ENCODE measurements at places on chromosomes 7 and 10. TPM values are rescaled to one million over a fixed set of nuclear protein-coding genes. Genes with fewer than 3 reads are reported as not detected.

MACC1 gene
- 0.16 TPM for total RNA-seq

C10orf62 gene
- total RNA-seq = not detected

PTF1A gene
- not detected for total RNA-seq

PKD1L1 gene
- 0.62 TPM for total RNA-seq

INMT gene
- total RNA-seq = 0.16 TPM

EVX1 gene
- not detected for total RNA-seq

ICA1 gene
- total RNA-seq = 49.8 TPM

HHEX gene
- 1.6 TPM for total RNA-seq

CRHR2 gene
- total RNA-seq = 1.1 TPM

UFSP1 gene
- 2.5 TPM for total RNA-seq

GRCh38 chr10:70376436-70377378 is 5.7 kb downstream of the LRRC20 start:
- DNase-seq = no peak

- peak; percentile 58 for DNase-seq
These were observed 107.3 kb downstream of the SNX10 start for GRCh38 chr7:26398756-26399509.

DNA sequence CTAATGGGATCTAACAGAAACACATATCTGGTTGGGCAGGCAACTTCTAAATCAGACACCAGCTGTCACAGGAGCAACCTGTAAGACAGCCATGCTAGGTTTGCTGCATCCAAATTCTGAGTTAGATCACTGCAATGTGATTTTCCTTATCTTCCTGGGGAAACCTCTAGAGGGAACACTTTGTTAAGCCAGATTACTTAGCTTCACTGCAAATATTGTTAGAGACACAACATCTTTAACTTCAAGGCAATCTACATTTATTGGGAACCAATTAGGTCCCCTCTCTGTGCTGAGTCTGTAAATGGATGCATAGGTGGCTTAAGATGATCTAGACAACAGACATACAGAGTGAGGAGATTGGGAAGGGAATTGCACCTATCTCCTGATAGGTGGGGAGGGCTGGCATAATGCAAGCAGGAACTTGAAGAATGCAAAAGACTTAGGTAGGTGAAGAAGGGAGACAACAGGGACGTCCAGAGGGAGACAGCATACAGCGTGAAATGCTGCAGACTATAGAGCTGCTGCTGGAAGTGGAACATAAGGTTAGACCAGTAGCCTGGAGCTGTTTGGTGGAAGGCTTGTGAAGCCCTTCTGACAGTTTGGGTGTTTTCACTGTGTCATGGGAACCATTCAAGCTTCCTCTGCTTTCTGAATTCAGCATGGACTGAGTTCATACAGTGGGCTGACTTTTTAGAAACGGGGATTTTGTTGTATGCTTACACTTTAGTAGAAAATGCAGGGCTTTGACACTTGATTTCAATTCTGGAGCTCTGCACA is 109.8 kb upstream of the ELMO1 start:
- DNase-seq = no peak

GRCh38 chr7:1289666-1290025 is 57.0 kb downstream of the UNCX start:
- no peak for DNase-seq

DNA sequence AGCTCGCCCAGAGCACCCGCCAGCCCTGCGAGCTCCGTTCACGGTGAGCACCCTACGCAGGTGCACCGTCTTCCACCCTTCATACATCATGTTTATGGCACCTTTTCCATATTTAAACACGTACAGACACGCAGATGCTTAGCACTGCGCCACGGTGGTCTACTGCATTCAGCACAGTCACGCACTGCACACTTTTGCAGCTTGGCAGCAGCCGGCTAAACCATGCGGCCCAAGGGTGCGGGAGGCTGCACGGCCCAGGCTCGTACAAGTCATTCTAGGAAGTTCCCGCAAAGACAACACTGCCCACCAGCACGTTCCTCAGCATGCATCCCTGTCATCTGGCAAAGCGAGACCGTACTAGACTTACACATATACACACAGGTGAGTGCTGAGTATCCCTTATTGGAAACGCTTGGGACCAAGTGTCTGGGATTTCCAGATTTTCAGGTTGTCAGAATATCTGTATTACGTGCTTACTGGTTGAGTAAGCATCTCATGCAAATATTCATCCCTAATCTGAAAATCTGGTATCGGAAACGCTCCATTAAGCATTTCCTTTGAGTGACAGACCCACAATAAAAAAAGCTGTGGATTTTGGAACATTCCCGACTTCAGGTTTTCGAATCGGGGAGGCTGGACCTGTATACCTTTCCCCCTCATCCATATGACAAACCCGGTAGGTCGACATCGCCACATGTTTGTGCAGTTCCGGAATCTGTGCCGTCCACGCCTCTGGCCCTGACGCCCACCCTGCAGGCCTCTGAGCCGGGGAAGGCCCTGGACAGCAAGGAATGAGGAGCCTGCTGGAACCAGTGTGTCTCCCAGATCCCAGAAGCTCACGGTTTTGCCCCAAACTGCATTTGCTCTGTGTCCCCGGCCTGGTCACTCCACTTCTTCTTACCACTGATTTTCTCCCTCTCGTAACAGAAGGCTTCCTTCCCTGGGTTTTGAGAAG is 222.2 kb downstream of the ELFN1 start:
- no peak for DNase-seq

DNA sequence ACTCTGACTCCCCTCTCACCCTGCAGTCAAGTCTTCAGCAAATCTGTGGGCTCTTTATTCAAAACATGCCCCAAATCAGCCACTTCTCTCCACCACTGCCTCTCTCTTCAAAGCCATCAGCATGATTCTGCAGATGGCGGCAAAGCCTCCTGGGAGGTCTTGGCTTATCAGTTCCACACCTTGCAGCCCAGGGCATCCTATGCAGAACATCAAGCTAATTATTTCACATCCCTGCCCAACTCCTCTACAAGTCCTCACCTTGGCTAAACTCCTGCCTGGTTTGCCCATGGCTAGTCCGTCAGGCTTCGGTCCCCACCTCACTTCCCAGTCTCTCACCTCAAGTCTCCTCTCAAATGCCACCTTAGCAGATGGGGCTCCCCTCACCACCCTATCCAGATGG is 70.2 kb downstream of the PIP4K2A start:
- no peak for DNase-seq

GRCh38 chr7:29898301-29898700 is 91.3 kb downstream of the SCRN1 start:
- DNase-seq = no peak

- DNase-seq = no peak
These were observed 283.4 kb downstream of the CCDC3 start for GRCh38 chr10:12717981-12718707.

DNA sequence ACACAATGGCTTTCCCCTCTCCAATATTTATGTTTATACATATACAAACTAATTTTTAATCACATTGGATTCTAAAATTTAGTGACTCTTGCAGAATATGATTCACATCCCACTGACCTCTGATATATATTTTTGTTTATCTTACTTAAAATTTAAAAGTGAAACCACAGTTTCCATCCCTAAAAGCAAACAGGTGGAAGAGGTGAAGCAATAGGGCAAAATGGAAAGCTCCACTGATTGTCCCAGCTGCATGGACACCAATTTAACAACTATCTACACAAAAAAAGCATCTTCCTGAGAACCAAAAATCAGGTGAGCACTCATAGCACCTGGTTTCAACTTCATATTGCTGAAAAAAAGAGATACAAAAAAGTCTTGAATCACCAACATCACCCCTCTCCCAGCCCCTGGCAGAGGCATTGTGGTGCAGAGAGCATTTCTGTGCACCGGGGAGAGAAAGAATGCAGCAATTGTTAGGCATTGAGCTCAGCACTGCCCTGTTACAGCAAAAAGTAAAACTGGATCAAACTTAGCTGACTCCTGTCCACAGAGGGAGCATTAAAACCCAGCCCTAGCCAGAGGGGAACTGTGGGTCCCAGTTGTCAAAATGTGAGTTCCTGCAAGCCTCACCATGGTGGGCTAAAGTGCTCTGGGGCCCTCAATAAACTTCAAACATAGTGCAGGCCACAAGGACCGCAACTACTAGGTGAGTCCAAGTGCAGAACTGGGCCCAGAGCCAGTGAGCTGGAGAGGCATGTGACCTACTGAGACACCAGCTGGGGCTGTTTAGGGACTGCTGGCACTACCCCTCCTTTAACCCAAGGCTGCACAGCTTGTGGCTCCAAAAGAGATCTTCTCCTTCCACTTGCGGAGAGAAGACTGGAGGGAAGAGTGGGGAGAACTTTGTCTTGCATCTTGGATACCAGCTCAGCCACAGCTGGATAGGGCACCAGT is 92.1 kb downstream of the SIRT1 start:
- DNase-seq = no peak

DNA sequence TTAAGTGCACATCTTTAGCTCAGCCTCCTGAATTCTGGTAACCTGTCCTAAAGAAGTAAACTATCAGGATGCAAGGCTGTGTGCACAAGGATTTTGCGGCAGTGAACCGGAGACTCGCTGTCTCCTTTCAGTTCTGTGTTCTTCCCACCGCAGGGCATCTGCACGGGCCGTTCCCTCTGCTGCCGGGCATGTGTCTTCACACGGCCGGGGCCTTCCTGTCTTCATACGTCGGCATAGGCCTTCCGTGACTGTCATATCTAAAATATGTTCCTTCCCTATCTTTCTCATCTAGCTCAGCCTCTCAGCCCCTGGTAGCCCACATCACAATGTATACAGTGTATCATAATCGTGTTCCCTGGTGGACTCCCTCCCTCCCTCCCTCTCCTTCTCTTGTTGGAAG is 16.4 kb downstream of the PALD1 start:
- DNase-seq = no peak

- DNase-seq = peak; percentile 26
These were observed at the start of gene USP54 for GRCh38 chr10:73590881-73591799. Gene USP54 (minus strand): TSS chr10:73591342. CDS start chr10:73575658, 15,684 bp downstream.

GRCh38 chr10:24415455-24416125 is 206.7 kb downstream of the KIAA1217 start:
- DNase-seq = peak; percentile 51

DNA sequence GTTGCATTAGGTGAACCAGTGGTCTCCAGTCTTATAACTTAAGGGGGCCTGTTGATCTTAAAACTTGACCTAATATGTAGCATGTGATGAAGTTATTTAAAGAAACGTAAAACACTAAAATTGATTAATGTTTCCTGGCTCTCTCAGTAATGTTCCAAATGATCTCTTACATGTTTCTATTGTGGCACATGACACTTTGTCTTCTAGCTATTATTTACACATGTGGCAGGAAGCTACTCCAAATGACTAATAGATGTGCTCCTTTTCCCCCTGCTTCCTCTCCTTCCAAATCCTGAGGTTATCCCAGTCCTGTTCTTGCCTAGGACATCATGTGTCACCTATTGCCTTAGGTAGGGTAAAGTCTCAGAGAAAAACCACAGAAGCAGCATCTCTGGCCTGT is 89.4 kb downstream of the FAS start:
- DNase-seq = no peak

- DNase-seq = no peak
These were observed 219.7 kb downstream of the PRPF18 start for GRCh38 chr10:13806419-13806818.

Measured in occipital lobe (tissue), 3 donors.